ENCODE measurements at places on chromosomes 6 and 20.

DNA sequence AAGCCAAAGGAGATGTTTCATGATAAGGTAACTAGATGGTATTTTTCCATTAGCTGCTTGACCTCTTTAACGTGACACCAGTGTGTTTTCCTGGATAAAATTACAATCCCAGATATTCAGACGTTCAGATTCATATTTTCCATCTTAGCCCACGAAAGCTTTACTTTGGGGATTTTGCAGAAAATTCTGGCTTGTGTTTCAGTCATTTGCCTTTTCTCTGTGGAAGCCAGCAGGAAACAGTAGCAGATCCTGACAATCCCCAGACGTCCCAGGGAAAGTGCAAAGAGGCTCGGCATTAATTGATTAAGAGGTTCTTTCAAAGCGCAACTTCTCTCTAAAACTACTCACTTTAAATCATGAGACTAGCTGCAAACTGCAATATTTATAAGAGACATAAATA lies 243.6 kb downstream of the UST start:
- DNase-seq, result no peak

DNA sequence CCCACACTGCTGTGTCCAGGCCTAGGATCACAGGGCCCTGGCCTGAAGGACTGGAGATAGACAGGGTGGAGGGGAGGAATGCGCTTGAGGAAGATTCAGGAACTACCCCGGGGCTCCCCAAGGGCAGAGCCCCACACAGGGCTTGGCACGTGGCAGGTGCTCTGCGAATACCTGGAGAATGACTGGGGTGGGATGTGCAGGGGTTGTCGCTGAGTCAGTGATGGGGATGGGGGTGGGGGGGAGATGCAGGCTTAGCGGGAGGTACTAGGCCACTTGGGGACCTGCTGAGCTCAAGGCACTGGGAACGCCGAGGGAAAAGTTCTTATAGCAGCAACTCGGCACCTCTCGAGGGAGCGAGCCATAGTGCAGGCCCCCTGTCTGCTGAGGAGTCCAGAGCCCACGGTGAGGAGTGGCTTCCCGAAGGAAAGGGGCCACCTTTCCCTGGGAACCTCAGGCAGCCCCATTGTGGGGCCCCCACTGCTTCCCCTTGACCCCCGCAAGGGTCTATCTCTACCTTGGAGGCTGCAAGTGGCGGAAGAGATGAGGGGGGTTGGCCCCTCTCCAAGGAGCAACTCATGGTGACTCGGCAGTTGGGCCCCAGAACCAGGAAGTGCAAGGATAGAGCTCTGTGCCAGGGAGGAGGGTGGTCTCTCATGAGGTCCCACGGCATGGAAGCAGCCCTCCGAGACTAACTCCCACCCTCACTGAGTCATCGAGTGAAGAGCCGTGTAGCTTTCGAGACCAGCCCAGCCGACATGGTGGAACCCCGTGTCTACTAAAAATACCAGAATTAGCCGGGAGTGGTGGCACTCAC lies 33.1 kb downstream of the SRC start:
- DNase-seq, result no peak

DNA sequence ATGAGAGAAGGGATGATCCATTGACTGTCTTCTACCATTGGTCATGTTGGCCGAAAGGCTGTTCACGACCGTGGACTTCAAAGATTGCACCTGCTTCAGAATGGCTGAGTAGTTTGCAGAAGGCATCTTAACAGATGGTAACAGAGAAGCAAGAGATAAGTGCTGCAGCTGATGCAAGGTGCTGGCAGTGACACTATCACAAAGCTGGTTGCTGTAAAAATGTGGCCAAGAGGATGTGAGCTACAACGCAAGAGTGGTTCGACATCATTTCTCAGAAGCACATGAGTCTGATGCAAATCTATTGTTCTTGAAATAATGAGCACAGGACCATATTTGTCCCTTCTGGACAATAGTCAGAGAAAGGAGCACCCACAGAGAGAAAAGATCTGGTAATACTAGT lies 27.0 kb upstream of the ANKEF1 start:
- no peak for DNase-seq

GRCh38 chr6:79250107-79250514 lies 15.6 kb upstream of the HMGN3 start:
- DNase-seq, result no peak

DNA sequence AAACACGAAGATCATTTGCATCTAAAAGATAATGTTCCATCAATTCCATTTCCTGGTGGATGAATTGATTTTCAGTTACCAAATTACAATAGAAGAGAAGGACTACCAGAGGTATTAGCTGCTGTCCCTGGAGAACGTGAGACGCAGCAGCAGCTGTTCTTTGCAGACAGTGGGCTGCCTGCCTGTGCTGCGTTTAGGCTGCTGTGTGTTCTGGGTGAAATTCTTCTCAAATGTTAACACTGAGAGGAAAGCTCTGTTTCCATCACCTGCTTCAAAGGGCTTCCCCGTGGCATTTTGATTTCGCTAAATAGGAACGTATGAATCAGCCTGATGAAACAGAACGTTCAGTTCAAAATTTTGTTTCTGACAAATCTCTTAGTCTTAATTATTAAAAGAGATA lies 362.2 kb downstream of the C6orf118 start:
- DNase-seq, result no peak

GRCh38 chr6:43917878-43918382 lies 147.9 kb downstream of the VEGFA start:
- DNase-seq, result no peak

DNA sequence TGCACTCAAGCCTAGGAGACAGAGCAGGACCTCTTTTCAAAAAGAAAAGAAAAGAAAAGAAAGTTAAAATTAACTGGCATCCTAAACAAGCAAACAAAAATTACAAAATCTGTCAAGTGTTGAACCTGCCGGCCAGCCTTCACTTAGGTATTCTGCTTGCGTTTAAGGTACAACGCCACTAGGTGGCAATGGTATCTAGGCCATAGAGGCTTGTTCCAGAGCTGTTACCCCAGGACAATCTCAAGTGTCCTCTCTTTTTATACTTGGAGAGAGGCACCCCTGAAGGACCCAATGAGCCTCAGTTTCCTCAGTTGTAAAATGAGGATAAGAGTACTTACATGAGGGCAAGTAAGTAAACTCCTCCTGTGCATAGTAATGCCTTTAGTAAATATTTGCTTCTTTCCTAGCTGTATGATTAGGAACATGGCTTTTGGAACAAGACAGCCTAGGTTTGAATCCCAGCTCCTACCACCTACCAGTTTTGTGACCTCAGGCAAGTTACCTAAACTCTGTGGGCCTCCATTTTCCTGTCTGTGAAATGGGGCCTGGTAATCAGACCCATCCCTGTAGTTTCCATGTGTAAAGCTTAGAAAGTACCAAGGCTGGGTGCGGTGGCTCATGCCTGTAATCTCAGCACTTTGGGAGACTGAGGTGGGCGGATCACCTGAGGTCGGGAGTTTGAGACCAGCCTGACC lies 5.8 kb upstream of the PACSIN1 start:
- DNase-seq, result peak; percentile 60
